ENCODE measurements at places on chromosomes 6 and 20.

GRCh38 chr20:17995967-17996819 lies 27.4 kb downstream of the MGME1 start:
- no peak overlapping the region for H3K27ac ChIP-seq
- H3K4me3 ChIP-seq, result no peak overlapping the region
- DNase-seq, result no peak
- no peaks in the 10 kb centered on the region for H3K36me3 ChIP-seq
- H3K4me1 ChIP-seq, result 0 out of 2 replicates have a peak, but pooled peaks cover 2% of the 10 kb centered on the region

GRCh38 chr6:160930547-160931377 lies 60.8 kb upstream of the MAP3K4 start:
- no peaks in the 10 kb centered on the region for H3K36me3 ChIP-seq
- peak overlapping the region; percentile 44 for H3K4me3 ChIP-seq
- H3K4me1 ChIP-seq, result no peaks in the 10 kb centered on the region
- peak; percentile 55 for DNase-seq
- H3K27me3 ChIP-seq, result no peaks in the 10 kb centered on the region

- H3K27ac ChIP-seq, result no peak overlapping the region
- H3K4me1 ChIP-seq, result peaks cover 2% of the 10 kb centered on the region
- no peak for DNase-seq
- H3K27me3 ChIP-seq, result no peaks in the 10 kb centered on the region
- no peaks in the 10 kb centered on the region for H3K36me3 ChIP-seq
Observed at GRCh38 chr6:160265869-160266476, 7.4 kb upstream of the SLC22A2 start.

- H3K4me1 ChIP-seq, result no peaks in the 10 kb centered on the region
- no peak for DNase-seq
- H3K27ac ChIP-seq, result no peak overlapping the region
- no peaks in the 10 kb centered on the region for H3K27me3 ChIP-seq
- H3K4me3 ChIP-seq, result no peak overlapping the region
Observed at GRCh38 chr6:164551706-164552105, 757.7 kb downstream of the C6orf118 start.

DNA sequence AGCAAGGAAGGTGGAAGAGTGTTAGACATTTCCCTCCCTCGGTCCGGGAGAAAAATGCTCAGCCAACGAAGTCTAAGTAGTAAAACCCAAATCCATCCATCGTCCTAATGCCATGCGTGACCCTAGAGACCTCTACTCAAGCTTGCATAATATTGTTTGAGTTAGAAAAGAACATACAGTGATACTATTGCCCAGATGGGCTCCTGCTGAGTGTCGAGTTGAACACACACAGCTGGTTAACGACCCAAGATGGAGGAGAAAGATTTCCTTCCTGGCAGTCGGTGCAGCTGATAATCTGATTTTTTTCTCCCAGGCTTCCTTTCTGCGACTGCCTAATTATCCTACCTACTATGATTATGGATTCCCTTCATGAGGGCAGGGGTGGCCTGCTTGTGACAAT lies 164.4 kb upstream of the KCNG1 start:
- H3K36me3 ChIP-seq, result no peaks in the 10 kb centered on the region
- H3K4me3 ChIP-seq, result no peak overlapping the region
- no peaks in the 10 kb centered on the region for H3K4me1 ChIP-seq
- no peak overlapping the region for H3K27ac ChIP-seq

DNA sequence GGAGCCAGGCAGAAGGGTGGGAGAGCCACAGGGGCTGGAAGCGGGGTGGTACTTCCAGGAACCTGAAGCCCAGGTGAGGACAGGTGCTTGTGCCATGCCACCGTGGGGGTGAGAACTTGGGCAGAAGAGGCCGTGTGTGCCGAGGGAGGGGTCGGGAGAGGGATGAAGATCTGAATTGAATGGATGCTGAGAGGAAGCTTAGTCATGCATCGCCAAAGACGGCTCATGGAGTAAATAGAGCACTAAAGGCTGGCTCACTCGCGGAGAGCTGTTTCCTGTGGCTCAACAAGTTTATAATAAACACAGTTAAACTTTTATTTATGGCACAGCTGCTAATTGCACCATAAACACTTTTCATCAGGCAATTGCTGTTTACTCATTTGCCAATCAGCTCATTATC lies 21.7 kb upstream of the MYT1 start:
- 0 out of 2 replicates have a peak, but pooled peaks cover 3% of the 10 kb centered on the region for H3K4me1 ChIP-seq
- no peak for DNase-seq
- no peak overlapping the region for H3K4me3 ChIP-seq
- H3K27me3 ChIP-seq, result no peaks in the 10 kb centered on the region
- H3K36me3 ChIP-seq, result no peaks in the 10 kb centered on the region
- no peak overlapping the region for H3K27ac ChIP-seq

DNA sequence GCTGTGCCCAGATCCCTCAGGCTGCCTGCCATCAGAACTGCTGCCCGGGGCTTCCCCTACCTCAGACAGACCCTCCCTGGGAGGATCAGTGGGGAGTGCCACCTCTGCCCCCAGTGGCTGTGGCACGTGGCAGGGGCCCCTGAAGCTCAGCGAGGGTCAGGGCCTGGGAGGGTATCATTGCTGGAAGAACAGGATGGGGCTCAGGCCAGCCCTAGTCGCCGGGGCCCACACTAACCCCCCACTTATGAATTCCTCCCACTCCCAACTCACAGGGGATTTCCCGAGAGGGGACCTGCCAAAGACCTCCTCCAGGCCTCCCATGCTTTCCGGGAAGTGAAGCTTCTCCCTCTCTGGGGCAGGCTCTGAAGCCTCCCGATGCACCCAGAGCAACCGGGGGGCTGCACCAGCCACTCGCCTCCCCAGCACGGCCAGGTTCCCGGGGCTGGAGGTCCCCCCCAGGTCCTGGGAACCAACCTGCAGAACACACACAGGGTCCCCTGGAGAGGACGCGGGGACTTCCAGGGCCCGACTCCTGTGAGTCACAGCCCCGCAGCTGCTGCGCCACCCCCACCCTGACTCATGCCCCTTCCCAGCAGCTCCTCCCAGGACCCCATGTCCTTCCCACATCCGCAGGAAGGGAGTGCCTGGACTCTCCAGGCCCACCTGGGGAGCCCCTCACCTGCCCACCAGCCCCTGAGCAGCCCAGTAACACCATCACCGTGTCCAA lies 2.5 kb downstream of the TNFRSF6B start:
- H3K36me3 ChIP-seq, result peaks cover 12% of the 10 kb centered on the region
- no peak for DNase-seq
- no peaks in the 10 kb centered on the region for H3K27me3 ChIP-seq
- H3K4me1 ChIP-seq, result peaks cover 1% of the 10 kb centered on the region
- H3K27ac ChIP-seq, result no peak overlapping the region
- H3K4me3 ChIP-seq, result no peak overlapping the region
